ENCODE measurements at places on chromosomes 1 and 21.

DNA sequence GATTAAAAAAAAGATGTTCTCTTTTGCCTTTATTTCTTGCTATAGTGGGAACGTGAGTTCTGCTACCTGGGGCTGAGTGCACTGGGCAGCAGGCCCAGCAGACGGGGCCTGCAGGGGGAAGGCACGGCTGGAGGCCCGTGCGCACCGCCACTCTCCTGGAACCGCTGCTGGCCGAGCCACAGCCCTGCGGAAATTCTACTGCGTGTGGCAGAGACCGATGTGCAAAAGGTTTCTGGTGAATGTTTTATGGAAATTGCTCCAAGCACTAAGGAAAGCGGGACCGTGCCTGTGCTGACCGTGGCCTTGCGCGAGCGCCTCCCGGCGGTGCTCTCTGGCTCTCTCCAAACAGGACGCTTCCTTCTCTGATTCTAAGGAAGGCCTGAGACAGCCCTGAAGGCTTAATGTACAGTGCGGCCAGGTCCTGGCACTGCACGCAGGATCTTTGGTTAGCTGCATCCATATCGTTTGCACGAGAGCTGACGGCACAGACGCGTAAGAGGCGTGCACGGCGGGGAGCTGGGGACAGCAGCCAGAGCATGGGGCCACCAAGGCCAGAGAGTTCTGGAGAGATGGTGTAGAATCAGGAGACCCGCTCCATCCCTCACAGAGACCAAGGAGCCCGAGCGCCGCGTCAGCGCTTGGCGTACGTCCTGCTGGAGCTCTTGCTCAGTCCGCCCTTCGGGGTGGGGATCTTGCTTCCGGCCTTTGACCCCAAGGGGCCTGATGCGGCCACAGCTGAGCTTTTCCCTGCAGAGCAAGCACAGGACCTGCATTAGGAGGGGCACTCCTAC, 18.7 kb upstream of the LRRC47 start:
- no peak for DNase-seq

GRCh38 chr1:9530320-9530719, 8.9 kb upstream of the SLC25A33 start:
- DNase-seq, result no peak

DNA sequence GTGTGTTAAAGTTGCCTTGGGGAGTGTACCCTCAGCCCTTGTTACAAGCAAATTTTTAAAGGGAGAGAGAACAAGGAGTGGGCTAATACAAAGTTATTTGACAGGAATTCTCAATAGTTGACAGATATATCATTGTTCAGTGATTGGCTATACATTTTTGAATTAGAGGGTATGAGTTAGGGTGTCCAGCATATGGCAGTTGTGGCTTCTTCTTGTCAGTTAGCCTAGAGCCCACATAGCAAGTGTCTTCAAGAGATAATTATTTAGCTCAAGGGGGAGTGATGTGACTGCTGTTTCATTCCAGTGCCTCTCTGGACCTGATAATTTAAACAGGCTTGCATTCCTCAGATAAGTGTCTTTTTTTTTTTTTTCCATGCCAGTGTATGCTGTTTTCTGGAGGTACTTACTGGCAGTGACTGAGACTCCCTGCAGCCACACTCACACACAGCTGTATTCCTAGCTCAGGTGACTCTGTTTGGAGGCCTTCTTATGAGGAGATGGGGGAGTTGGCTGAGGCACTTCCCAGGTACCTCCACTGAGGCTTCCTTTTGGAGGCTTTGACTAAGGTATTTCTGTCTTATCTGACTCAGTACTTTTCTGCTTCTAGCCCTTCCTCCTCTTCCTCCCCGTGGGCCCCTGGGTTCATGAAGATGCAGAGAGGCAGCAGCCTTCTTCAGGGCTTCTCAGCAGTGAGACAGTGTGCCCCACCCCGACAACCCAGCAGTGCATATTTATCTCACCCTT, 32.3 kb downstream of the IVNS1ABP start:
- DNase-seq, result no peak

DNA sequence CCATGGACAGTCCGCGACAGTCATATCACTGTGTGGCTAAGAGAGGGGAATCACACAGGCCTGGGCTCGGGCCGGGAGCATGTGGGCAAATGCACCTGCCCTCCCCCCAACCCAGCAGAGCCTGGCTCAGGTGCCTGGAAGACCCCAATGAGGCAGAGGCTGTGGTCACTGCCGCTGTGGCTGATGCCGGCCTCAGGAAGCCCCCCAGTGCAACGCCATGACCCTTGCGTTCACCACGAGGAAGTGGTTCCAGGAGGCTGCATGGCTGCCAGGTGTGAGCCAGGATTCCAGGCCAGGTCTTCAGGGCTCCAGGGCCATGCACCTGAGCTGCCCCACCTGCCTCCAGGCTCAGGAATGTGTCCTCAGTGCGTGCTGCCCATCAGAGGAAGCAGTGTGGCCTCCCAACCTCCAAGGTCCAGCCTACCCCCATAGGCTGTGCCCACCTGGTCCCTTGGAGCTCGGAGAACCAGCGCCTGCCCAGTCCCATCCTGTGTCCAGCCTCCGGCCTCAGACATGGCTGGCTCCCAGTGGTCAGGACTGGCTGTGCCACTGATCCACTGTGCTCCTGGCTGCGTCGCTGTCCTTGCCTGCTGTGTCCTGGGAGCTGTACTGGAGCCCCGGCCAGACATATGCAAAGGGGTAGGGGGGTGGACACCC, 8.0 kb downstream of the ARHGEF16 start:
- no peak for DNase-seq

Data from stimulated activated naive CD4-positive, alpha-beta T cell (primary cell).